ENCODE measurements at places on chromosomes 11 and 22. TPM values are rescaled to one million over a fixed set of nuclear protein-coding genes. Genes with fewer than 3 reads are reported as not detected.

The APOL6 gene
- 38.0 TPM for total RNA-seq

The PGA5 gene
- total RNA-seq, result not detected

The CNTN5 gene
- not detected for total RNA-seq

The TEX54 gene
- total RNA-seq, result not detected

The MMP7 gene
- total RNA-seq, result not detected

The WBP2NL gene
- 0.43 TPM for total RNA-seq

The OR8I2 gene
- not detected for total RNA-seq

DNA sequence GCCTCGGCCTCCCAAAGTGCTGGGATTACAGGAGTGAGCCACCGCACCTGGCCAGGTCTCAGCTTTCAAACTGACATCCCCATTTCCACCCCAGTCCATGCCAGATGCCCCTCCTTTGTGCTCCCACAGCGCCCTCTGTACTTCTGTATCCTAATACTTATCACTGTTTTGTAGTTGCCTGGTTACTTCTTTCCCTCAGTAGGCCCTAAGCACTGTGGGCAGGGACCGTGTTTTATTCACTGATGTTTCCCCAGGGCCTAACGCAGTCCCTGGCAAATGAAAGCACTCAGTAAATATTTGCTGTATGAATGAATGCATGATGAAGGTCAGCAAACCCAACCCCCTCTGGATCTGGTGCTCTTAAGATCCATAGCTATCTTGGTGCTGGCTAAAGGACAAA is 2.2 kb upstream of the TRIM3 start:
- H3K27me3 ChIP-seq, result no peaks in the 10 kb centered on the region
- peaks cover 13% of the 10 kb centered on the region for H3K36me3 ChIP-seq
- no peak for DNase-seq
- no peak overlapping the region for H3K27ac ChIP-seq
- no peak overlapping the region for H3K4me3 ChIP-seq

DNA sequence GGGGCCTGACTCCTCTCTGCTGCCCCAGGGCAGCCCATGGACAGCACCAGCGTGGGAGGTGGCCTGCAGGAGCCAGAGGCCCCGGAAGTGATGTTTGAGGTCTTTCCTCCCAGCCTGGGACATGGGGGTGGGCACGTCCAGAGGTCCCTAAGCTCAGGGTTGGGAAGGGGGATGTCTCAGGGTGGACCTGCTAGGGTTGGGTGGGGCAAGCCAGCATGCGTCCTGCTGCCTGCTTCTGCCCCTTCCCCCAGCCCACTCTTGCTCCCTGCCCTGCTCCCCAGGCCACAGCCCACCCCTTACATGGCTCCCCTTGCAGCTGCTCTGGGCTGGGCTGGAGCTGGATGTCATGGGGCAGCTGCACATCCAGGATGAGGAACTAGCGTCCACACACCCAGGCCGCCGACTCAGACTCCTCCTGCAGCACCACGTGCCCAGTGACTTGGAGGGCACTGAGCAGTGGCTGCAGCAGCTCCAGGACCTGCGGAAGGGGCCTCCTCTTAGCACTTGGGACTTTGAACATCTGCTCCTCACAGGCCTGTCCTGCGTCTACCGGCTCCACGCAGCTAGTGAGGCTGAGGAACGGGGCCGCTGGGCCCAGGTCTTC is 1.3 kb downstream of the FAM180B start:
- no peak overlapping the region for H3K27ac ChIP-seq
- no peak for DNase-seq
- no peak overlapping the region for H3K4me3 ChIP-seq
- peaks cover 8% of the 10 kb centered on the region for H3K27me3 ChIP-seq
- H3K4me1 ChIP-seq, result peaks cover 5% of the 10 kb centered on the region
- H3K36me3 ChIP-seq, result peaks cover 12% of the 10 kb centered on the region

DNA sequence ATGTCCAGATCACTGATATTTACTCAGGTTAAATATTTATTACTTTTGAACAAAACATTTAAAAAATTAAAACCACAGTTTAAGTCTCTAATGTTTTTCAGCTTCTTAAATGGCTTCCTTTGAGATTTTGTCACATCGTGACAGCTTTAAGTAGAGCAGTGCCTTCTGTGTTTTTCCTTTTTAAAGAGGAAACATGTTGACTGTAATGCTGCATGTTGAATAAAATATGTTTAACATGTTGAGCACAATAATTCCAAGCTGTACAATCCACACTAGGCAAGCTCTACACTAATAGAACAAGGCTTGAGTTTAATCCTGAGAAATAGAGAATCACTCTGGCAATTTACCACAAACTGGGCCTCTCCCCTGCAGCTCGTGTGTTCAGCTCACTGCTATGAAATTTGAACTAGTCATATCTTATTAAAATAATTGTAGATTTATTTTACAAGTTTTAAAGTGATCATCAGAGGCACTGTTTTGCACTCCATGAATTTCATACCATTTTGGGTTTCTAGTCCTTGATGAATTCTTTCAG is 368.3 kb downstream of the SOX6 start:
- no peaks in the 10 kb centered on the region for H3K36me3 ChIP-seq
- no peak for DNase-seq
- no peak overlapping the region for H3K4me3 ChIP-seq
- no peaks in the 10 kb centered on the region for H3K27me3 ChIP-seq

- no peak overlapping the region for H3K4me3 ChIP-seq
- DNase-seq, result no peak
- H3K36me3 ChIP-seq, result peaks cover 1% of the 10 kb centered on the region
- H3K27ac ChIP-seq, result no peak overlapping the region
- H3K4me1 ChIP-seq, result peaks cover 28% of the 10 kb centered on the region
These were observed 43.6 kb downstream of the ABTB2 start for GRCh38 chr11:34314176-34314575.

DNA sequence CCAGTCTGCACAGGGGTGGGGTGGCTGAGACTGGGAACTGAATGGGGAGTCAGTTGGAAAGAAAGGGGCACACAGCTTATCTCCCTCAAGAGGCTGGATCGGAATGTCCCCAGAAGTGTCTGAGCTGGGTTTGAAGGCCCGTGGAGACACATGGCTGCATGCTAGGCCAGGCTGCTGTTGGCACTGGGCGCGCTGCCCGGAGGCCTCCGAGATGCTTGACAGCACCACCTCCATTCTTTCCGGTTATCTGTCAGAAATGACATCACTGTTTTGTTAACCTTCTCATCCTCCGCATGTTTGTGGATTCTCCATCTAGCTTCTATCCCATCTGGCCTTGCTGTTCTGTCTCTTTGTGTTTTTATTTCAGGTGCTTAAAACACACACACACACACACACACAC is 85.5 kb downstream of the APIP start:
- H3K27me3 ChIP-seq, result peaks cover 6% of the 10 kb centered on the region
- H3K4me1 ChIP-seq, result peaks cover 2% of the 10 kb centered on the region
- no peak overlapping the region for H3K27ac ChIP-seq
- H3K36me3 ChIP-seq, result no peaks in the 10 kb centered on the region

- H3K4me1 ChIP-seq, result no peaks in the 10 kb centered on the region
- H3K27me3 ChIP-seq, result peaks cover 21% of the 10 kb centered on the region
- H3K27ac ChIP-seq, result no peak overlapping the region
- H3K4me3 ChIP-seq, result no peak overlapping the region
- DNase-seq, result peak; percentile 34
These were observed 5.7 kb upstream of the SULT4A1 start for GRCh38 chr22:43867839-43868635.

DNA sequence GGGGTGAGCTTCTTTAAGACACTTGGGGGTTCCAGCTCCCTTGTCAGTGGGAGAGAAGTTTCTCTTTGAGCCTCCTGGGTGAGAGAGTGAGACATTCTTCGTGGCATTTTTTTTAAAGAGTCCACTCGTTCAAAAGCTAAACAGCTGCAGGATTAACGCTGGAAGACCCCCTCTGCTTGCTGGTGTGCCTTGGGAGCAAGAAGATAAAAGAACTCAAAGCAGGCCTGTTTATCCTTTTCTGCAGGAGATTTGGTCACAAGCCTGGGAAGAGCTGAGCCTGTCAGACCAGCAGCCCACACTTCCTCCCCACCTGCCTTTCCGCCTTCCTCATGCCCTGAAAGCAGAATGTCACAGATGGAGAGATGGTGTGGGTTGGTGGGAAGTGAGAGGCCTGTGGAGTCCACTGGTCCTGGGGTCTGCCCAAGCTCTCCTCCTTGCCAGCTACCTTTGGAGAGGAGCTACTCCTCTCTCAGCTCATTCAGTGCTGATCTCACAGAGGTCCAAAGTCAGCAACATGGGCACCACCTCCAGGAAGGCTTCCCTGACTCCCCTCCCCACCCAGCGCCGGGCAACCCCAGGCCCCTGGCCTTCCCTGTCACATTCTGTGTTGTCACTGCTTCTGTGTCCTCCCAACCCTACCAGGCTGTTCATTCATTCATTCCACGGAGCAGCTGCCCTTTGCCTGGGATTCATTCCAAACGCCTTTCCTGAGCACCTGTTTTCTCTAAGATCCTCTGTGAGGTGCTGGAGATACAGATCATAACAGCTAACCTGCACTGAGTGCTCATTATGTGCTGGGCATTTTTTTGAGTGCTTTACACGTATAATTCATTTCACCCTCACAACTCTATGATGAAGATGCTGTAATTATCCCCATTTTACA is 6.7 kb downstream of the GDPD5 start:
- H3K4me3 ChIP-seq, result no peak overlapping the region
- no peak overlapping the region for H3K27ac ChIP-seq
- no peaks in the 10 kb centered on the region for H3K36me3 ChIP-seq
- DNase-seq, result no peak

GRCh38 chr11:14972581-14973495 is 687 bp upstream of the CALCA start:
- peaks cover 34% of the 10 kb centered on the region for H3K4me1 ChIP-seq
- no peaks in the 10 kb centered on the region for H3K36me3 ChIP-seq
- peak; percentile 45 for DNase-seq
- H3K27ac ChIP-seq, result no peak overlapping the region
- peaks cover 75% of the 10 kb centered on the region for H3K27me3 ChIP-seq

GRCh38 chr11:100562128-100562527 is 125.0 kb upstream of the ARHGAP42 start:
- no peaks in the 10 kb centered on the region for H3K36me3 ChIP-seq
- no peak overlapping the region for H3K27ac ChIP-seq
- H3K4me3 ChIP-seq, result no peak overlapping the region
- no peaks in the 10 kb centered on the region for H3K4me1 ChIP-seq
- DNase-seq, result no peak

- no peaks in the 10 kb centered on the region for H3K36me3 ChIP-seq
- no peaks in the 10 kb centered on the region for H3K4me1 ChIP-seq
- H3K4me3 ChIP-seq, result no peak overlapping the region
- DNase-seq, result no peak
These were observed 11.8 kb upstream of the PRODH start for GRCh38 chr22:18947905-18948304.

DNA sequence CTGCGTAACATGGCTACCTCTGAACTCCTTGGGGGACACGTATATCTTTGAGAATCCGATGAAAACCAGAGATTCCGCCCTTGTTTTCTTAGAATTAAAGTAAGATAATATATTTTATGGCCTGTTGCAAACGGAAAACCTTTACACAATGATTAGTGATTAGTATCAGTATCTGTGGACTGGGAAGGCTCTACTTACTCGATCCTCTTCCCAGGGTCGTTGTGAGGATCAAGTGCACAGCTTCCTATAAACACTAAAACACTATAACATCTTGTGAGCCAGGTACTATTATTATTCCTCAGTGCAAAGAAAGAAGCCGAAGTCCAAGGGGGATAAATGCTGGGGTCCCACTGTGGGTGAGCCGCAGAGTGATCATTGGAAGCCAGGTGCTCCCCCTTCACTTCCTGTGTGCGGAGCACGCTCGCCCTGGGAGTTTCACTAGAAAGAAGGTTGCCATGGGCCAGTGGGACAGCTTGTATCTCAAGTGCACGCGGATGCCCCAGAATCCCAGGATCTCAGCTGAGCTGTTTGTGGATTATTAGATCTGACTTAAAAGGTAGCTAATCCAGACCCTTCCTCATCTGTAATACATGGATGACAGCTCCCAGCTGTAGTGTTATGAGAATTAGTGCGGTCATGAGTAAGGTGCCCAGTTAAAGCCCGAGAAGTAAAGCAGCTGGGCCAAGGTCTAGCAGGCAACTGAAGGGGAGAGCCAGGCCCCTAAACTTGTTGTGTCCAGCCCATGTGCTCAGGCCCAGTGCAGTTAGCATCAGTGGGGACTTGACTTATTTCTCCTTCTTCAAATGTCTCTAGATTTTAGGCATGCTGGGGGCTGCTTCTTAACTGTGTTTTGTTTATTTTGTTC is 839 bp downstream of the CBY1 start:
- H3K27me3 ChIP-seq, result no peaks in the 10 kb centered on the region
- peak overlapping the region; percentile 98 for H3K27ac ChIP-seq
- peak; percentile 71 for DNase-seq

- peaks cover 13% of the 10 kb centered on the region for H3K4me1 ChIP-seq
- no peak overlapping the region for H3K27ac ChIP-seq
- no peaks in the 10 kb centered on the region for H3K36me3 ChIP-seq
- no peak for DNase-seq
These were observed 29.7 kb upstream of the TOLLIP start for GRCh38 chr11:1339066-1339675.

GRCh38 chr22:47207846-47208554 is 445.6 kb downstream of the TBC1D22A start:
- H3K4me3 ChIP-seq, result no peak overlapping the region
- H3K36me3 ChIP-seq, result no peaks in the 10 kb centered on the region
- no peaks in the 10 kb centered on the region for H3K4me1 ChIP-seq
- no peaks in the 10 kb centered on the region for H3K27me3 ChIP-seq

DNA sequence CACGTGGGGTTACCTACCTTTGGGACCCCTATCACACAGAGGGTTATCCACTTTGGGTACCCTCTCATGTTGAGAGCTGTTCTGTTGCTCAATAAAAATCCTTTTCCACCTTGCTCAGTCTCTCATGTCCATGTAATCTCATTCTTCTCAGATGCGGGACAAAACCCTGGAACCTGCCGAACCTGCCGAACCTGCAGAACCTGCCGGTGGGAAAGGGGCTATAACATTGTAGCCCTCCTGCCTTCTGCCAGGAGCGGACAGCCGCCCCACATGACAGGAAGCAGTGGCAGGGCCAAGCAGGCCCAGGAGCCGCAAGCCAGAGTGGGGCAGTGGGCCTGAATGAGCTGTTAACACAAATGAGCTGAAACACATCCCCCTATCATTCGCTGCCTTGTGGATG is 18.1 kb downstream of the NPAT start:
- H3K4me3 ChIP-seq, result no peak overlapping the region
- peaks cover 71% of the 10 kb centered on the region for H3K36me3 ChIP-seq
- no peak for DNase-seq
- no peaks in the 10 kb centered on the region for H3K27me3 ChIP-seq
- H3K27ac ChIP-seq, result peak overlapping the region; percentile 30
- peaks cover 62% of the 10 kb centered on the region for H3K4me1 ChIP-seq

- DNase-seq, result peak; percentile 33
- H3K36me3 ChIP-seq, result no peaks in the 10 kb centered on the region
- no peaks in the 10 kb centered on the region for H3K27me3 ChIP-seq
- peaks cover 46% of the 10 kb centered on the region for H3K4me1 ChIP-seq
- H3K4me3 ChIP-seq, result peak overlapping the region; percentile 50
These were observed 30.0 kb upstream of the MMP7 start for GRCh38 chr11:102560555-102561011.
